Esophagus muscularis mucosa (tissue), 4 donors: ENCODE measurements at places on chromosomes 4 and X. TPM values are rescaled to one million over a fixed set of nuclear protein-coding genes. Genes with fewer than 3 reads are reported as not detected.

DNA sequence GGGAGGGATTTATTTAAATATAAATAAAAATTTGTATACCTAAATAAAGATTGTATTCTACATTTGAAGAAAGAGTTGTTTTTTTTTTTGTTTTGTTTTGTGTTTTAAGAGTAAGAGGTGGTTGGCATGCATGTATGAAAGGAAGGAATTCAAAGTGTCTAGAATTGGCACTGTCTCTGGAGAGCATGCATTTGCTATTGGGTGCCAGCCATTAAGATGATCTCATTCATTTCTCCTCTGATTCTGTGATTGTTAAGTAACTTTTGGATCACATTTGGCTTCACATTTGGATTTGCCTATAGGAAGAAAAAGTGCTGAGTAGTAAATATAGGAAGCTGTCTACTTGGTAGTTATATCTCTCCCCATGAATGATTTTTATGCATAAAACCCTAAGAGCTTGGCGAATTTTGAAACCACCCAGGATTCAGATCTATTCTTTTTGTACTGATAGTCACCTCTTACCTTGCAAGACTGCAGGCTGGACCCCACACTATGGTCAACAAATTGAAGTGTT, 7.8 kb upstream of the BOD1L1 start:
- no peak for DNase-seq

GRCh38 chrX:12867685-12868084, 813 bp downstream of the TLR7 start:
- no peak for DNase-seq

DNA sequence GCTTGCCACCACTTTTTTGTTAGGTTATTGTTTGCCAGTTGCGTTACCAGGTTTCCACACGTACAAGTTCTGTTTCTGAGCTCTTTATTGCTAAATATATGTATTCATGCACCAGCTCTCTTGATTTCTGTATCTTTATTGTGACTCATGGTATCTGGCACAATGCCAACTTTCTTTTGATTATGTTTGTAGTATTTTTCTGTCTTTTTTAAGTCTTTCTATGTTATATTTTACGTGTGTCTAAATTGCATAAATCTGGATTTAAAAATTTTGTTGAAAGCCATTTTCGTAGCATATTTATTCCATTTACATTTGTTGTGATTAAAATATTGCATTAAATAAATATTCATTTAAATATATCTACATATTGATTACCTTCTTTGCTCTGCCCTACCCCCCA, 73.8 kb downstream of the KDM6A start:
- DNase-seq = no peak

DNA sequence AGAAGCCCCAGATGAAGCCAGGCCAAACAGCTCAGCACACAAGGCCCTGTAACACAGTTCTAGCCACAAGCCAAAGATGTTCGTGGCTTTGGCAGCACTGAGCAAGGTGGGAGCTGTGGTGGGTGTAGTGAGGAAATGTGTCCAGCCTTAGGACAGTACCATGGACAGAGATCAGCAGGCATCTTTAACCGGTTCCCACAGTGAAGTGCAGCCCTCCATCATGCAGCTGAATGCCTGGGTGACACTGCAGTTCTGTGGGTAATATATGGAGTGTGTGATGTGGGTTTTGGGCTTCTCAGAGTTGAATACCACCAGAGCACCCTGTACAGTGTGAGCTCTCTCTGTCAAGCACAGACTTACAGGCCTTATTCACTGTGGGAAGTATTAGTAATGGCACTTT, 6.0 kb upstream of the NEXMIF start:
- no peak for DNase-seq

DNA sequence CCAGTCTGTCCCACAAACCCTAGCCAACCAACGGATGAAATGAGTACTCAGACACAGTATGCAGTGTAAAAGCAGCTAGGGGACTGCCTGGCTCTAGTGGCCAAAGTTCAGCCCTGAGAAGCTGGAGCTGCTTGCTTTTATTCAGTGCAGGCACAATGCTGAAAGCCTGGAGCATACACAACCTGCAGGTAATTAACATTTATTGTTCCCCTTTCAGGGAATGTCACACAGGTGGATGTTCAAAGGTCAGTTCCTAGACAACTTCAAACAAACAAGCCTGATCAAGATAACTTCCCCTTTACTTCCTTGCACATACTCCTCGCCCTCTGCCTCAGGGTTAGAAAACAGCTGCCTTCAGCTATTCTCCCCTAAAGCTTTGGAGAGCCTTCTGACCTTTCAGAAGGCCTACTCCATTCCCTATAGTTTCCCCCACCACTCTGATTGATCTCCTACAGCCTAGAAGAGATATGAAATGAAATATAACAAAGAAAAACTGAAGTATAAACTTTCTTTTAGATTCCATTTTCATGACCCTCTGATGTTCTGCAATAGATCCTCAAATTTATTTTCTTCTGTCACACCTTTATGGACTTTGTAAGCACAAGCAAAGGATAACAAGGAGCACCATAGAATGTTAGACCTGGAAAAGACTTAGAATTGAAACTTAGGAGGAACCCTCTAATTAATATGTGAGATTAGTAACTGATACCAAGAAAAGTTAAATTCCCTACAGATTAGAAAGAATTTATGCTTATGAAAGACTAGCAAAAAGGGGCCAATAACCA, 6.8 kb upstream of the DCAF8L1 start:
- no peak for DNase-seq

IL2RG gene
- total RNA-seq = 6.3 TPM

GRCh38 chr4:75769036-75769435, 44.7 kb downstream of the USO1 start:
- DNase-seq = no peak

DNA sequence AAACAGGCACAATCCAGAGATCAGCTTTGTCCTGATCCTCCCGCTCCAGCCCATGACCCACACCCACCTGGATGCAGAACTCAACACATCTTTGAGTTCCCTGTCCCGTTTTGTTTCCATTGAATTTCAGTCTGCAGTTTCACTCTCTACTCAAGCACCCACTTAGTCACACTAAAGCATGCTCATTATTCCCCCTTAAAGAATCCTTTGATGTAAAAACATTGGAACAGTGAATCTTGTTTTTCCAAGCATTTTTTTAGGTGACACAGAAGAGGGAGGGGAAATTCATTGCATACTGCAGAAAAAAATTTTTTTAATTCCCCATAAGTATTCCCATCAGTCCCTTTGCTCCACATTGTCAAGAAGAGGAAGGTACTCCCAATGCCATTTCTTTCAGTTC, 249.7 kb upstream of the TTC29 start:
- DNase-seq = no peak

KLHL4 gene
- 2.5 TPM for total RNA-seq

SLC25A31 gene
- total RNA-seq = not detected

- no peak for DNase-seq
These were observed 30.3 kb downstream of the FHIP1A start for GRCh38 chr4:151439320-151439719.

GRCh38 chr4:145503486-145504072, 21.9 kb downstream of the SMAD1 start:
- DNase-seq = no peak

CXXC4 gene
- total RNA-seq = 1.7 TPM
